Activated T-cell treated with anti-CD3 and anti-CD28 coated beads for 24 hours (primary cell): ENCODE measurements at places on chromosomes 2 and 18.

- DNase-seq: no peak
Measured at GRCh38 chr2:157443795-157444640, at the start of gene CYTIP. TSS of gene CYTIP (minus strand) at chr2:157444089. CDS start at chr2:157444020, 69 bp downstream.

DNA sequence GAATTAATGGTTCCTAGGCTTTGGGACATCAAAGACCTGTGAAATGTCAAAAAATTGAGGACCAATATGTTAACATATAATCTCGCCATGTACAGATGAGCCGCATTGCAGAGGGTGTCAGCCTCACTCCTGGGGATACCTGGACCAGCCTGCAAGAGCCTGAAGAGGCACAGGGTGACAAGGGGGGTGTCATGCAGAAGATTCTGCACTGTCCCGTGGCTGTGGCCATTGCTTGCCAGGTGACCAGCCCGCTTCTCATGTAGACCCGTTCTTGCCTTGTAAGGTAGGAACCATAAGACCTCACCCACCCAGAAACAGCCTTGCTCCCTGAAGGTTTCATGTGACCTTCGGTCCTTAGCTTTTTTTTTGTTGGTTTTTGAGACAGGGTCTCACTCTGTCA, 37.5 kb downstream of the TMEM37 start:
- DNase-seq: no peak

DNA sequence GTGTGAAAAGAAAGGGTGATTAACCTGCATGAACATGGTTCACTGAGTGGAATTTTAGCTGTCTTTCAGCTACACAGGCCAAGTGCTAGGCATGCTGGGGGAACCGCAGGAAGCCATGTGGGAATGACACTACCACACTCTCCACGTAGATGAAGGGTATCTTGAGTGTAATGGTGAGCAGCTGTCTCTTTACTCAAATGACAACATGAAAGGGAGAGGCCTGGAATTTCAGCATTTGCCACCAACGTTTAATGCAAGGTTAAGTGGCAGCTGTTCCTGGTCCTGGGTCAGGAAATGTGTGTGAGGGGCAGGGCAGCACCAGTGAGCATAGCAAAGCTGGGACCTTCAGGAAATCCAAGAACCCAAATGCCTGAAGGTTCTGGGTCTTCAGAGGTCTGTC, 588.4 kb downstream of the SLC4A3 start:
- DNase-seq: no peak

- no peak for DNase-seq
Measured at GRCh38 chr2:214876815-214877214, 67.3 kb upstream of the BARD1 start.

- DNase-seq: no peak
Measured at GRCh38 chr2:72425996-72426395, 278.3 kb upstream of the CYP26B1 start.

GRCh38 chr2:232485757-232486557, 1.7 kb downstream of the ECEL1 start:
- no peak for DNase-seq

- no peak for DNase-seq
Measured at GRCh38 chr18:22368021-22368420, 49.7 kb downstream of the CTAGE1 start.

- no peak for DNase-seq
Measured at GRCh38 chr2:11234309-11234708, 79.0 kb downstream of the SLC66A3 start.

DNA sequence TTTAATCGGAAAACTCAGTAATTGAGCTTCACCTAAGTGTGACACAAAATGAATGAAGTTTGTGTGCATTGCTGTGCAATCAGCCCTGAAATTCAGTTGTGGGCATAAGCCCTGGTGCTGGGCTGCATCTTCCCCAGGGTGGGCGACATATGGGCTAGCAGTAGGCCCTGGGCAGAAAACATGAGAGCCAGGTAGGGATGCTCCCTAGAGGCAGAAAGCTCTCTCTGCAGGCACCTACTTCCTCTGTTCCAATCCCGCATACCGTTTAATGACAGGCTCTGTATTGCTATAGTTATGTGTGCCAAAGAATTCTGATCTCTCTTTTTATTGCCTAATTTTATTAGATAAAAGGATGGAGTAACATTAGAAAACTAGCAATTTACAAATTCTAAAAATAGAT, 456.7 kb downstream of the NRXN1 start:
- DNase-seq: no peak

DNA sequence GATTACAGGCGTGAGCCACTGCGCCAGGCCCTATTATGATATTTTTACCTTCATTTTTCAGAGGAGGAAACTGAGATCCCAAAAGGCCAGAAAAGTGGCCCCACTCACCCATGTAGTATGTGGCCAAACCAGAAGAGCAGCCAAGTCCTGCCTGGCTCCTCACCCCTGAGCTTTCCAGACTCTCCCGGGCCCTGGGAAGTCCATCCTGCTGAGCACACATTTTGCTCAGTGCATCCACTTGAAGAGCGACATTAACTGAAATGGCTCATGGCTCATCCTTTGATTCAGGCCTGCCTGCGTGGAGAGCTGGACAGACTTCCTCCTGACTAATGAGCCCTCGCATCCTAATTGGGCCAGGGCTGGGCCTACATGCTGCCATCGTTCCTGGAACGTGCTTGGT, 9.5 kb upstream of the NGEF start:
- no peak for DNase-seq

- DNase-seq: no peak
Measured at GRCh38 chr2:9552219-9553178, 3.1 kb downstream of the ADAM17 start.

DNA sequence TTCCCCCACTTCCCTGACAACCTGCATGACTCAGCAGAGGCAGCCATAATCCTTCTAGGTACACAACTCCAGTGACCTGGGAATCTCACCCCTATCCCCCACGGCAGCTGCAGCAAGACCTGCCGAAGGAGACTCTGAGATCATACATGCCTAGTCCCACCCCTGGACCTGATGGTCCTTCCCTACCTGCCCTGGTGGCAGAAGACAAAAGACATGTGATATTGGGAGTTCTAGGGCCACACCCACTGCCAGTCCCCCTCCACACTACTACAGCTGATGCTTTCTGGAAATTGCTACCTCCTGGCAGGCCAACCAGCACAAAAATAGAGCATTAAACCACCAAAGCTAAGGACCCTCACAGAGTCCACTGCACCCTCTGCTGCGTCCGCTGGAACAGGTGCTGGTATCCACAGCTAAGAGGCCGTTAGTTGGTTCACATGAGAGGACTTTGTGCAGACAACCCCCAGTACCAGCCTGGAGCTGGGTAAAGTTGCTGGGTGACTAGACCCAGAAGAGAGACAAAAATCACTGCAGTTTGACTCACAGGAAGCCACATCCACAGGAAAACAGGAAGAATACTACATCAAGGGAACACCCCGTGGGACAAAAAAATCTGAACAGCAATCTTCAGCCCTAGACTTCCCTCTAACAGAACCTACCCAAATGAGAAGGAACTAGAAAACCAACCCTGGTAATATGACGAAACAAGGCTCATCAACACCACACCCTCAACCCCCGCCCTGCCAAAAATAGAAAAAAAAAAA, 12.5 kb downstream of the MARCO start:
- no peak for DNase-seq

DNA sequence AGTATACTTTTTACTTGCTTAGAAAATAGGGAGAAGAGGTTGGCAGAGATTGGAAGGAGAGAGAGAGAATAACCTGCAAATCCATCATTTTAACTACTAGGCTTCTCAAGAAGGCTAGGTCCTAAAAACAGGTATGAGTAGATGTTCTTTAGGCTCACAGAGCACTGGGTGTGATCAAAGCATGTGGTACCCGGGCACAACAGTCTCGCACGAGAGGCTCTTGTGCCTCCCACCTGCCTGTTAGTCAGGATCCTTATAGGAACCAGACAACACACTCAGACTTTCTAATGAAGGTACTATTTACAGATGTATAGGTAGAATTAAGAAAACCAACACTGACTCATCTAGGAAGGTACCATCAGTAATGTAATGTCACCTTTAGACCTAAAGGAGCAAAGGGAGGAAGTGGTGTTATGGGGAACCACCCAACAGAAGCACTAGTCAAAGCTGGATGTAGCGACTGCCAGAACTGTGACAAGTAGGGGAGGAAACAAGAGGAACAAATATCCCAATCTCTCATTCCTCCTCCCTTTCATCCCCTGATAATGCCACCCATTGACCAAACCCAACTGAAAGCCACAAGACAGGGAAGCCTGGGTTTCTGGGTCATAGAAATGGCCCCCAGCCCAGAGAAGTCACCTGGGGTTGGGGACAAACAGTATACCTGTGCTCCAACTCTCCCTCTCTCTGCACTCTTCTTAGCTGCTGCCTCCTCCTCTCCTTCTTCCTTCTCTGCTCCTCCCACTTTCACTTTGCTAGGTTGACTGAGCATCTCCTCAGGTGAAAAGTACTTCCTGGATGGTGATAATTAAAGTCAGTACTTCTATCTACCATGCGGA, 16.0 kb upstream of the MARCHF4 start:
- DNase-seq: no peak

- no peak for DNase-seq
Measured at GRCh38 chr2:107576991-107577390, 249.7 kb upstream of the RGPD4 start.

DNA sequence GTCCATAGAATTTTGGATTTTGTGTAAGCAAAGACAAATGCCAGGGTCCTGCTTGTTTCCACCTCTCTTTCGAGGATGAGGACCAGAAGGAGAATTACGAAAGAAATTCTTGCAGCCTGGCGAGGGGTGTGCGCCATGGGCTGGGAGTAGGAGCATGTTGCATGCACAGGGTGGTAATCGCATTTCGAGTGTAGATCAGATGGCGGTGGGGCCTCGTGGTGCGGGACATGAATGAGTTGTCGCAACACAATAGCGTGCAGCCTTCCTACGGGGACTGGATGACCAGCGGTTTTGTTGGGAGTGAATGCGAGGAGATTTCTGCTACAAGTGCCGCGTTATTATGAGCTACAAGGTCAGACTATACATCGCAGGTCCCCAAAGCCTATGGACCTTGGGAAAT, 4.2 kb upstream of the EN1 start:
- no peak for DNase-seq

GRCh38 chr2:100954044-100954420, 48.1 kb upstream of the RPL31 start:
- DNase-seq: no peak

DNA sequence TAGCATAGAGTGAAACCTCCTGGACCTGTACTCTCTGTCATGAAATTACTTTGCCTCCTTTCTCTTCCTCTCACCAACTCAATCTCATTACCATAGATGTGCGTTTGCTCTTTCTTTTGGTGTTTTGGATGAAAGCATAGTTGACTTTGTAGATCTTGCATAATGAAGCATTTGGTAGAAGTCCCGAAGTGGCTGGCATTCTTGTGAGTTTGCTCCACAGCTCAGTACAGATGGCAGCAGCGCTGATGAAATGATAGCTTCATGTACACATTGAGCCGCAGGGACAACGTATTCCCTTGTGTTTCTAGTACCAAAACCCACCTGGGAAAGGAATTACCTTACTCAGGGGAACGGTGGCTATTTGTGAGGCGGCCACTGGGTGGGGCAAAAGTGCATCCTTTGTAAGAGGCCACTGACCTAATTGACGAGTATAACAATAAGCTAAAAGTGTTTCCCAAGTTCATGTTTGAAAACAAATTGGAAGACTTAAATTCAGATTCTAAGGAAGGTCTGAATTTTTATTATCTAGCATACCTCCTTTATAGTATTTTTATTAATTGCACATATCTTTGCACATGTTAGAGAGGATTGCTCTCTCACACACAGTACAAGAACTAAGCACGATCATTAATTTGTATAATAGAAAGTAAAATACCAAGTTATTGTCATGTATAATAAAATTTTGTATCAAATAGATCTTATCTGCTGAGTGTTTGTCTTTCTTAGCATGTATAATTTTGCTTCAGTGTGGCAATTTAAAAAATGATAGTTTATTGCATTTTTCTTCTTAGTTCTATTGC, 25.4 kb upstream of the CDH7 start:
- DNase-seq: no peak

DNA sequence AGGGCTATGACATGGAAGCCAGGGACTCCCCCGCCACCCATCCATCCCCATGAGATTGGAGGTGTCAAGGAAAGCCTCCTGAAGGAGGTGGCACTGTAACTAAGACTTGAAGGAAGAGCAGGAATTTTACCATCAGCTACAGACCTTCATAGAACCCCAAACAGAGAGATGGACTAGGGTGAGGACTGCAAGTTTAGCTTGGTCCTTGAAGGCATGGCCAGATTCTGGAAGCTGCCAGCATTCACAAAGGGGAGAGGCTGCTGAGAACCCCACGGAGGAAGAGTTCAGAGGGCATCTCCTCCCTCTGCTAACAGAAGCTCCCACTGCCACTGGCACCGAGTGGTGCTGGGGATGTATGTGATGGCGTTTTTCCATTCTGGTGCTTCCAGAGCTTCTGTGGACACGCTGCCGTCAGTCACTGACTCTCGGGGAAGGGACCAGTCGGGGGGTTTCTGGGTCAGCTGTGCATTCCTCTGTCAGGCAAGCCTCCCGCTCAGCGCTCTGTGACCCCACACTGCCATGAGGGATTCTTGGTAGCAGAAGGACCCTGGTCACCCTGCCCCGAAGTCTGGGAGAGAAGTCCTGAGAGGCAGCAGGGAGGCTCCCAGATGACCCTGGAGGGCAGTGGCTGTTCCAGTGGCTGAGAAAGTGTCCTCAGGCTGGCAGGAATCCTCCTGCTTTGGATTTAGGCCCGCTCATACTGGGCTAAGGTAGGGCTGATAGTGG, 18.1 kb downstream of the TMEM185B start:
- no peak for DNase-seq

GRCh38 chr2:119599384-119599783, 55.1 kb downstream of the CFAP221 start:
- no peak for DNase-seq

GRCh38 chr2:109527079-109527478, 86.7 kb downstream of the SEPTIN10 start:
- DNase-seq: no peak

DNA sequence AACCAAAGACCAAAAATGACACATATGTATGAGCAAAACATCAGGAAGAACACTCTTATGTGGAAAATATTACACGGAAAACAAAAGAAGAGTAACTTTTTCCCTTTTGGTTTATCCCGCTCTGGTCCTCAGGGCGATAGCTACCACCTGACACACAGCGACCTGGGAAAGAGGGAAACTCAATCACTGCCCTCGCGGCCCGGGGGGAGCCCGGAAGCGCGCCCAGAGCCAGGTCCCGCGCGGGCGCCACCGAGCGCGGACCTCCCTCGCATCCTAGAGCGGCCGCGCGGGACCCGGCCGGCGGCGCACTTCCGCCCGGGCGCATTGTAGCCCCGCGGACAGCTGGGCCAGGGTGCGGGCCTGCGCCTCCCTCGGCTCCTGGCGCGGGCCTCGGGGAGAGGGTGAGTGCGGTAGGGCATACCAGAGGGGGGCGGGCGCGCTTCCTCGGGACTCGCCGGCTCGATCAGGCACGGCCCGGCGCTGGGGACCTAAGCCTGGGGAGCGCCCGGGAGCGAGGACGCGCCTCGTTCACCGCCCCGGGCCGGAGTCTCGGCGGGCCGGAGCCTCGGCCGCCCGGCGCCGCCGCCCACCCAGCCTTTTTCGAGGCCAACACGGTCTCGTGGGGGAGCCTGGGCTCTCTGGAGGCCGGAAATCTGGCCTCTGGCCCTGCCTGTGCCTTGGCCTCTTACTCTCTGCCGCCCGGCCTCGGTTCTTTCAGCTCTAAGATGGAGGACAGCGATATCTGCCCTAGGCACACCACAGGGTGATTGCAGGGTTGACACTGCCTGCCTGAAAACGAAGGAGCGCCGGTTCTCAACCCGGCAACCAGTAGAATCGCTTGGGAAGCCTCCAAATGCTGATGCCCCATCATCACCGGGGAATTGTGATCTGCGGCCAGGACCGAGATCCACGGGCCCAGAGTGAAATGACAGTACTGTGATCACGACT, at the start of gene ELAC1:
Gene ELAC1, plus strand, starts transcription at position 327 of the 948 bp plus-strand sequence. CDS start 6,365 bp downstream, outside the sequence.
- DNase-seq: peak; percentile 51
